ENCODE measurements at places on chromosomes 12 and 14. TPM values are rescaled to one million over a fixed set of nuclear protein-coding genes. Genes with fewer than 3 reads are reported as not detected.

B4GALNT3 gene
- not detected for total RNA-seq

PPP4R4 gene
- total RNA-seq: not detected

BHLHE41 gene
- 53.7 TPM for total RNA-seq

GRCh38 chr14:97155814-97156213 is 358.6 kb downstream of the VRK1 start:
- no peak for DNase-seq
- no peaks in the 10 kb centered on the region for H3K36me3 ChIP-seq
- H3K27me3 ChIP-seq: no peaks in the 10 kb centered on the region
- H3K27ac ChIP-seq: no peak overlapping the region

DNA sequence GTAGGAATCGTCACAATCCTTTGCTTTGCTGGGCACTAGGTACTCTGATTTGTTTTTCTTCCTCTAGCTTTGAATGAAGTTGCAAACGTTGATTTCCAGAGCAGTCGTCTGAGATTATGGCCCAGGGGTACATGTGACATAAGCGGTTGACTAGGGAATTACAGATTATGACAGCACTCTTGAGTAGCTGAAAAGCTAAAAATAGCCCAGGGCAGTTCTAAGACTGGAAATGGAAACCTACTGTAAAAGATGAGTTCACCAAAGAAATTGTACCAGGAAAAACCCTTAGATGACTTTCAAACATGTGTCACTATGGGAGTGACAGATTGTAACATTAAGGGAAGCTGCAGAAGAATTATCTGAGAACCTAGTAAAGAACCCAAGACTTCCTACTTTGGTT is 108.5 kb downstream of the ANO6 start:
- no peaks in the 10 kb centered on the region for H3K4me1 ChIP-seq
- no peak overlapping the region for H3K27ac ChIP-seq
- H3K36me3 ChIP-seq: no peaks in the 10 kb centered on the region
- no peak for DNase-seq
- H3K4me3 ChIP-seq: no peak overlapping the region

DNA sequence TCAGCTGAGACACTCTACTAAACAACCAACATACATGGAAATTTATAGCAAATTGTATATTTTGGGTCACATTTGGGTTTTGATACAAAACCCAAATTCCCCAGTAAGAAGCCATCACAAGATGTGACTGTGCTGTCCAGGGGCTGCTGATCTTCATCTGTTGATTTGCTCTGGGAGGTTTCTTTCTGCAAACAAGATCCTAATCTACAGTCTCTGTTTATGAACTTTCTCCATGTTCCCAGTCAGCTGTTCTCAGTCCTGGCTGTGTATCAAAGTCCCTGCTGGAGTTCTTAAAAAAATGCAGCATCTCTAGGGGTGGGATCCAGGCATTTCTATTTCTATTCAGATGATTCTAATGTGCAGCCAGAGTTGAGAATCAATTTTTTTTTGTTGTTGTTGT is 85.1 kb downstream of the ATP23 start:
- no peak overlapping the region for H3K4me3 ChIP-seq
- no peaks in the 10 kb centered on the region for H3K36me3 ChIP-seq
- no peaks in the 10 kb centered on the region for H3K27me3 ChIP-seq
- H3K4me1 ChIP-seq: no peaks in the 10 kb centered on the region
- DNase-seq: no peak

- H3K36me3 ChIP-seq: no peaks in the 10 kb centered on the region
- H3K4me3 ChIP-seq: no peak overlapping the region
- no peaks in the 10 kb centered on the region for H3K27me3 ChIP-seq
- peaks cover 6% of the 10 kb centered on the region for H3K4me1 ChIP-seq
These were observed 77.7 kb downstream of the SETD3 start for GRCh38 chr14:99402950-99403349.

Measured in B cell (primary cell).